Stimulated activated CD8-positive, alpha-beta memory T cell treated with anti-CD3 and anti-CD28 coated beads, Interleukin-12 subunit alpha, Interleukin-12 subunit beta, amount 100 ng/mL, for 4 hours (primary cell): ENCODE measurements at places on chromosomes 2 and 18.

GRCh38 chr2:218281449-218281848 is 10.9 kb downstream of the TMBIM1 start:
- no peak for DNase-seq

DNA sequence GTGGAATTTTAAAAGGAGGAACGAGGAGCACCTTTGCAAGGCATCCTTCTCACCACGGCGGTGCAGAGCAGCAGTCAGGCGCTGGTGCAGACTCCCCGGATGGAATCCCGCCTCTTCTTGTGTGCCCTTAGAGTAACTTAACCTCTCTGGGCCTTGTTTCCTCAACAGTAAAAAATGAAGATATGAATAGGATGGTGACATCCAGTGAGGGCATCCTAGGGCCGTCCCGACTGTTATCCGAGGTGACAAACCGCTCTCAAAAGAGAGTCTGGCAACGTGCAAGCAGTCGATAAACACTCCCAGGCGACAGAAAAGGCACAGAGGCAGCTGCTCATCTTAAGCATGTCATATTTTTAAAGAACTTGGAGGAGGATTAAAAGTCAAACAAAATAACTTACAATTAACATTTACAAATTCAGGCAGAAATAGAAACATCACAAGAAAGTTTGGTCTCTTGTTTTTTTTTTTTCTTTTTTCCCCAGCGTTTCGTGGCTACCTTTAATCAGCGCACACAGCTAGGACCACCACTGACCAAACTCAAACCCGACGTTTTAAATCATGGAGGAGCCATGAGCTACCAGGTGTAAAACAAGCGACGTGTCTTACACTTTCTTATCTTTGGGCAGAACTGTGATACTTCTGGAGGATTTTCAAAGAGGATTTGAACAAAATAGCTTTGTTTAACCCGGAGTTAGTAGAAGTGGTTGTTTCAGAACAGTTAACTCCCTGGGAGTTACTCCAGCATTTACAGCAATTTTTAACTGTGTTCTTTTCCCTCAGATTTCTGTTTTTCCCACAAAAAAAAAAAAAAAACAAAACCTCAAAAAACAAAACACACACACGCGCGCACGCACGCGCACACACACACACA is 2.1 kb downstream of the MBP start:
- DNase-seq, result no peak

DNA sequence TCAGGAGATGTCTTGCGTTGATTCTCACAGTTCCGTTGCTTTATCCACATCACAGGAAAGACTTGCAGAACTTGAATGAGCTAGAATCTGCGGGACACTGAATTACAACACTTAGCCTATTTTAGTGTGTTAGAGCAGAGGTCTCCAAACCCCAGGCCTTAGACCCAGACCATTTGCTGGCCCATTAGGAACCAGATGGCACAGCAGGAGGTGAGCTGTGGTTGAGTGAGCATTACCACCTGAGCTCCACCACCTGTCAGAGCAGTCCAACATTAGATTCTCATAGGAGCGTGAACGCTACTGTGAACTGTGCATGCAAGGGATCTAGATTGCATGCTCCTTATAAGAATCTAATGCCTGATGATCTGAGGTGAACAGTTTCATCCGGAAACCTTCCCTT is 3.8 kb downstream of the MRPL30 start:
- DNase-seq, result no peak

- DNase-seq, result no peak
Measured at GRCh38 chr2:84257831-84258230, 201.2 kb downstream of the SUCLG1 start.

DNA sequence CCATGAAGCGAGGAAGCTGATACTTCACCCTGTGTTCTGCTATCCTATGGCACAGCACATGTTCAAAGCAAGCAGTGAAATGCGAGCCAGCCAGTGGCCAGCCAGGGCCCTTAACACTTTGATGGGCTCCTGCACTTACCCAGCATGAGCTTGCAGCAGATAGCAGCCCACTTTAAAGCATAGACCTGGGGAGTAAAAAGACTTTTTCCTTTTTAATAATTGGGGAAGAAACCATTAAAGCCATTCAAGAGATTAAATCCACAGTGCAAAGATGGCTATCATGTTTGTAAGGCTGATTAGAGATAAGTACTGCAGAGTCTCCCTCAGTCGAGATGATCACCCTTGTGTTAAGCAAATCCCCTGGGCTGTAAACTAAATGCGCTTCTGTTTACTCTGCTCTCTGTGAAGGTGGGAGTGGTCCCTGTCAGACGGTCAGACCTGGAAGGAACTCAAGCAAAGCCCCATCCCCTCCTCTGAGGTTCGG is 15.7 kb downstream of the CCBE1 start:
- no peak for DNase-seq

GRCh38 chr2:230864605-230865306 is at the start of gene ITM2C:
Gene ITM2C, plus strand, starts transcription at chr2:230864942. Its CDS starts 84 bp downstream, at chr2:230865026.
- peak; percentile 63 for DNase-seq

DNA sequence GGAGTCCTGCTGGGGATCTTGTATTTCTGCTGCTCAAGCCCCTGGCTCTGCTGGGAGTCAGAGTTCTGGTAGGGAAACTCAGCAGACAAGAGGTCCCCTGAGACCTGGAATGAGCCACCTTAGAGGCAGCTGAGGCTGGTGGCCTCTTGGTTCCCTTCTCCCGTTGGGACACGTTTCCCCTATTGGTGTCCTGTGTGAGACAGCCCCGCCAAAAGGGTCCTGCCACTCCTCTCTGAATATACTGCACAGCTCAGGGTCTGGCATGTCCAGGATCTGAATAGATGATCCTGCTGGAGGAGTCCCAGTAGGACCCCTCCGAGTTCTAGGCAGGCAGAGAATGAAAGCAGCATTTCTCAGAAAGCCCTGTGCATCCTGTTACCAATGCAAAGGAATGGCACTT is 2.0 kb upstream of the RALB start:
- no peak for DNase-seq

DNA sequence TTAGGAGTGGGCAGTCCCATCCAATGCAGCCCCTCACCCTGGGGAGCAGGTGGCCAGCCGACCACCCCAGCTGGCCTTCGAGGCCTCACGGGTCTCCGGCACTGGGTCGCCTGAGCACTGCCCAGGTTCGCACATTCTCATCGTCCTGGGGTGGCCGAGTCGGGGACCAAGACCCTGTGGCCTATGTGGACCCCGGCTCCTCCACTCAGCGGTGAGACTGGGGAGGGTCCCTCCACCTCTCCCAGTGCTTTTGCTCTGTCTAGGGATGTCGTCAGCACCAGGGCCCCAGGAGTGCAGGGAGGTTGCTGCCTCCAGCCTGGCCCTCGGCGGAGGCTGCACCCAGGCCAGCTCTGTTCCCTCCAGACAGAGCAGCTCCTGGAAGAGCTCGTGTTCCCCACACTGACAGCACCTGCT is 89.6 kb downstream of the TPO start:
- DNase-seq, result no peak

DNA sequence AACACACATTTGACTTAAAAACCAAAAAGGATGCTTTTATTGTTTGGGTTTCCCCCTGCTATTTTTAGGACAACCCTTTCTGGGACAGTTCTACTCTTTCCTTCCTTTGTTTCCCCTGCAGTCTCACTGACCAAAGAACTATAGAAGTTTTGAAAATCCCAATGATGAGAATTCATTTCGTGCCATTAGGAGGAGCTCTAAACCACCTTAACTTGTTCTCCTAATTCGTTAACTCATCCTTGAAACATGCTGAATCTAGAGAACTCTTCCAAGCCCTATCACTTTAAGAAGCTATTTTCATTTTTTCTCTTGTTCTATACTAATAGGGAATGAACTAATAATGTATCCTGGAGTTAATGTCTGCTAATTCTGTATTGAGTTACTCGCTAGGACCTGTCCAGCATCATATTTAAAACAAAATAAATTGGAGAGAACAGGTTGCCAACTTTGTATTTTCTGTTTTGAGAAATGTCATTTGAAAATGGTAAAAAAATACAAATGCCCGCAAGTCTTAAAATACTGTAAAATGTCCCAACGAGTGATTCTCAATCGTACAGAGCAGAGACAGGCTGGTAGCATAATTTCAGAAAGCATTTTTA is 62.9 kb downstream of the AFTPH start:
- no peak for DNase-seq

DNA sequence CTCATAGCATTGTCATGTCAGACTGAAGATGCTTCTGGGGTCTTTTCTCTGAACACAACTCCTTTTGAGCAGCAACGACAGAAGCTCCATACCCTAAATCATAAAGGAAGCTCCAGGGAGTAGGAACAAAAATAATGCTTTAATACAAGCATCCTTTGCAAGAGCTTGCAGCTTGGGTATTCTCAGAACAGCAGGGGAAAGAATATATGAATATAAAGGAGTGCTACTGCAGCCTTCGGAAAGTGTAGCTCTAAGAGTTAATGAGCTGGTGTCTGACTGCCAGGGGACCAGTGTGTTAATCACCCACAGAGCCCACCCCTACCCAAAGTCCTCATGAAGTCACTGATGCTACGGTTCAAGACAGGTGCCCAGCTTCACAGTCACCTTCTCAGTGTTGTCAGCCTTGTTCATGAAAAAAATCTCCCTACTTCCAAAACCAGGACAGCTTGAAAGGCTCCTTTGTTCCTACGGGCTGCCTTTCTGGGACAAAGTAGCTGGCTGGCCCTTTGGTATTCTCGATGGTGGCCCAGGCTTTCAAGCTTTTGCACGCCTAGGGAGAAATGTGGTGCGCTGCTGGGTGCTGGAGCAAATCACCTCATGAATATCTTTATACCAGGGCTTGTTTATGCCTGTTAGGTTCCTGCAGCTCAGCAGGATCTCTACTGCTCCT is 259.7 kb downstream of the CMPK2 start:
- no peak for DNase-seq

DNA sequence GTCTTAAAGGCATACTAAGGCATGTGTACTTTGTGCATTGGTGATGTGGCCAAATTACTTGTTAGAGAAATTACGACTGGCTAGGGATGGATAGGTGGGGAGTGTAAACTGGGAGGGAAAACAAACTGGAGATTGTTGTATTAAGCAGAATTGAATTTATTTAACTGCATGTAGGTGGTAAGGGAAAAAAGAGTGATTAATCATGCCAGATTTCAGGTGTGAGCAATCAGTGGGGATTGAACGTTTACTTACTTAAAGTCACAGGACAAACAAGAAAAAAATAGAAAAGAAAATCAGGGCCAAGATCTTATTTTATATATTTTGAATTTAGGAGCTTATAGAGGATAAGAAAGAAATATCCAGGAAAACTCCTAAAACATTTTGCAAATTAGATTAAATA is 88.6 kb downstream of the GULP1 start:
- DNase-seq, result no peak

DNA sequence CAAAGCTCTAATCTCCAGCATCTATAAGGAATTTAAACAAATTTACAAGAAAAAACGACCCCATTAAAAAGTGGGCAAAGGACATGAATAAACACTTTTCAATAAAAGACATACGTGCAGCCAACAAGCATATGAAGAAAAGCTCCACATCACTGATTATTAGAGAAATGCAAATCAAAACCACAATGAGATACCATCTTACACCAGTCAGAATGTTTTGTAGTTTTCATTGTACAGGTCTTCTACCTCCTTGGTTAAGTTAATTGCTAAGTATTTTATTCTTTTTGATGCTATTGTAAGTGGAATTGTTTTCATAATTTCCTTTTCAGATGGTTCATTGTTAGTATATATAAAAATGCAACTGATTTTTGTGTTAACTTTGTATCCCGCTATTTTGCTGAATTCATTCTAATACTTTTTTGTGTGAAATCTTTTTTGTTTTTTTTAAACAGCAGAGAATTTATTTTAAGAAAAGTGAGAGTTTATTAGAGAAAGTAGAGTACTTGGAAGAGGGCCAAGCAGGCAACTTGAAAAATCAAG is 40.7 kb downstream of the SLC39A10 start:
- no peak for DNase-seq

- no peak for DNase-seq
Measured at GRCh38 chr2:113175042-113175628, 1.4 kb downstream of the PSD4 start.

DNA sequence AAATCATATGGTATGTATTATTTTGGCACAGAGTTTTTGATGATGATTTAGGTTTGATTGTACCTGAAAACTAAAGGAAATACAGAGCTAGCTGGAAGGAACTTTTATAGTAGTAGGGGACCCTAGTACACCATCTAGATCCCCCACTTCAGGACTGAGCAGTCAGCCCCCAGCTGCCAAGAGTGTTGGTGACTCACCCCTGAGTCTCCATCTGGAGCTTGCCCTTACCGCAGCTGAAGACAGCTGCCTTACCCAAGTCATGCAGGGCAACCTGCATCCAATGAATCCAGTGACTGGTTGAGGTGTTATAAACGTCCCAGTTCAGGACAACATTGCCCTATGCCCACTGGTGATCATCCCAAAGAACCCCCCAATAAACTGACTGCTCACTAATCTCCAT is 15.3 kb downstream of the PMS1 start:
- DNase-seq, result no peak

DNA sequence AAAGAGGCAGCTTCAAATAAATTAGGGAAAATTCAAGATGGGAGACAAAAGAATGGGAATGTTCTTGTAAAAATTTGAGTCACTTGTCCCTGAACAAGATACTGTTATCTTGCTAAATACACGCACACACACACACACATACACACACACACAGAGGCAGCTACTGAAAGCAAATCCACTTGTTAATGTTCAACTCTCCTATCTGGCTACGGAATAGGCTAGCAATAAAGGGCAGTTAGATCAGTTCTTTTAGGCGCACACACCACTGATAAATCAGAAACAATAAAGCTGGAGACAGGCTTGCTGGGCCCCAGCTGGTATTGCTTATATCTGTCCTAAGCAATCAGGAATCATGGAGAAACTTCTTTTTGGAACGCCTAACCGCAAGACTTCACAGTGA is 461.6 kb downstream of the BCL11A start:
- no peak for DNase-seq

DNA sequence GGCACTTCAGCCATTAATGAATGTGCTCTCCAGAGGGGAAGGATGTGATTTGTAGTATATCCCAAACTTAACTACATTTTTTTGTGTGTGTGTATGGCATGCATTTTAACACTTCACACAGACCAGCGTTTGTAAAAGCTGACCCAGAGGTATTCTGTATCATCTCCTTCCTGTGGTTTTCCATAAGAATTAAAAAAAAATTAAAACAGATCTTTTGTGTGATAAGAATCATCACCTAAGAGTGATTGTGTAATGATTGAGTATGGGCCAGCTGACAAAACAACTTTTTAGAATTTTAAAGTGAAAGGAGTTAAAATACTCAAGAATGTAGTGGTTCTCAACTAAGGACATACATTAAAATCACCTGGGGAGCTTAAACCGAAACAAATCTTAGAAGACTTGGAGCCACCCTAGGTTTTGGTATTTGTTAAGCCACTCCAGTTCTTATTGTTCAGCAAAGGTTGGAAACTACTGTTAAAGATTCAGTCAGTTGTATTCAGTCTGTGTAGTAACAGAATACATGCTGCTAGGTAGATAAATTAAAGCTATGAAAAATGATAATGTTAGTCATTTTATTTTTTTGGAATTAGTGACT is 120.1 kb downstream of the HAUS1 start:
- no peak for DNase-seq

GRCh38 chr2:212903413-212903812 is 248.0 kb downstream of the IKZF2 start:
- no peak for DNase-seq

DNA sequence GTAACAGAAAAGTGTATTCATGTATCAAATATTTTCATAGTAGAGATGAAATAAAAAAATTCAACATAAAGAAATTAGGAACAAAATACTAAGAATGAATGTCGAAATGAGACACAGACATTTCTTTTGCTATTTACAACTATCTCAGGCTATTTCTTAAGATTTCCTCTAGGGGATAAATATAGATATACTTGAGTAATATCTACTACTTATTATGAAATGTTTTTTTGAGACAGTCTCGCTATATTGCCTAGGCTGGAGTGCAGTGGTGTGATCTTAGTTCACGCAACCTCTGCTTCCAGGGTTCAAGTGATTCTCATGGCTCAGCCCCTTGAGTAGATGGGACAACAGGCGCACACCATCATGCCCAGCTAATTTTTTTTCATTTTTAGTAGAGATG is 326.1 kb downstream of the RNF144A start:
- no peak for DNase-seq
